ENCODE measurements at places on chromosomes 3 and 15. TPM values are rescaled to one million over a fixed set of nuclear protein-coding genes. Genes with fewer than 3 reads are reported as not detected.

- DNase-seq, result no peak
These were observed 41.0 kb downstream of the DGKG start for GRCh38 chr3:186320862-186321568.

- no peak for DNase-seq
These were observed 687.0 kb upstream of the NECTIN3 start for GRCh38 chr3:110384601-110385000.

DNA sequence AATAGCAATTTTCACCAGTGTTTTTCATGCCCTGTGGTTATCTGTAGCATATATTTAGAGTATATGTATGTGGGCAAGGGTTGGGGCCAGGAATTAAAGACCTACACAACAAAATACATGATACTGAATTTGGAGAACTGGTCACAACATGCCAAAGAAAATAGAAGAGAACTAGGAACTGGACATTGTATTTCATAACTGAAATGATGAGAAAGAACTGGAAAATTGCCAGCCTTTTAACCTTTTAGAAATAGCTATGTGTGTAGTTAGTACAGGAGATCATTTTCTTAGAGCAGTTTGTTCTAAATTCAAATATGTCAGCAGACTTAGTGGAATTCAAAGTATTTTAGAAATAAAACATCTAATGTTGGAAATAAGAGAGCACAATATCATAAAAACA lies 227.1 kb upstream of the CGNL1 start:
- no peak for DNase-seq

DNA sequence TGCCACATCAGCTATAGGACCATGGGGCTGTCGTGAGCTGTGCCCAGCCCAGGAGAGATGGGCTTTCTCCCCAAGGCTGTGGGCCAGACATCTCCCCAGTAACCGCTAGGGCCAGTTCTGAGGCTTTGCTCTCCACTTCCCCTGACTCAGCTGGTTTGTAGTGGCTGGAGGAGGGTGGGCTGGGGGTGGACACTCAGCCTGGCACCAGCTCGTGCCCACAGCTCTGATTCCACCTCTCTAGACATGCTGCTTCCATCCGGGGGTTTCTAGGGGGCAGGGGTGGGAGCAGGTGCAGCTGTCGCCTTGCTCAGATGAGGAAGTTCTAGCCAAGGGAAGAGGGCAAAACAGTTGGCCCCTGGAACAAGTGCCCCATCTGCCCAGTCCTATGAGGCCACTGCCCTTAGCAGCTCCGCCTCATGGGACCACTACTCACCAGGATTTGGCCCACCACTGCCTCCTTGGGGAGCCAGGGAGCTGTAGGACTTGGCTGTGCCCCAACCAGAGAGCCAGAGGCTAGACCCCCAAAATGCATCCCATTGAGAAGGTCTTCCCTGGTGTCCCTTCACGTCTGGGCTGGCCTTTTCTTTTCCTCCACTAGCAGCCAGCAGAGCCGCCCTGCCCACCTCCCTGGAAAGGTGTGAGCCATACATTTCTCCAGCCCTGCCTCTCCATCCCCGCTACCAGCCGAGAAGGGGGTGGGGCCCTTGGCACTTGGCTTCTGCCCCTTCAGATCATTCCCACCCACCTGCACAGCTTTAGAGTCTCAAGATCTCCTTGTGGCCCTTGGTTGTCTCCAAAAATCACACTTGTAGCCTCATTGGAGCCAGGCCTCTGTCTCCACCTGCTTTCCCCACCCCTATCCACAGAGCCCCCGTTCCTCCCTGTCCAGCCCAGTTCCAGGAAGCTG lies 9.9 kb downstream of the GLYCTK start:
- DNase-seq, result no peak

GRCh38 chr3:43629257-43629656 lies 7.4 kb upstream of the ANO10 start:
- no peak for DNase-seq

- no peak for DNase-seq
These were observed 11.5 kb upstream of the GATA2 start for GRCh38 chr3:128504533-128504915.

DNA sequence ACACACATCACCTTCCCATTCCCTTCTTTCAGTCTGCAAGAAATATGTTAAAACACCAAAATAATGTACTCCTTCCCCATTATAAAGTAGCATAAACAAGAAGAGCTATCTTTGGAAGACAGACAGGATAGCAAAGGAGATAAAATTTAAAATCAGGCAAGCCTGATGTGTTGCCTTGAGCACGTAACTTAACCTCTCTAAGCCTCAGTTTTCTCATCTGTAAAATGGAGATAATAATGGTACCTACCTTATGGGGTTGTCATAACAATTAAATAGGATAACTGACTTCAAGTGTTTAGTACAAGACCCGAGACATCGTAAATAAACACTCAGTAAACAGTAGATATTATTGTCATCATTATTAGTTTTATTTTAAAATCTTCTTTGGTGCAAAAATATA lies 142.4 kb downstream of the NR1D2 start:
- no peak for DNase-seq

DNA sequence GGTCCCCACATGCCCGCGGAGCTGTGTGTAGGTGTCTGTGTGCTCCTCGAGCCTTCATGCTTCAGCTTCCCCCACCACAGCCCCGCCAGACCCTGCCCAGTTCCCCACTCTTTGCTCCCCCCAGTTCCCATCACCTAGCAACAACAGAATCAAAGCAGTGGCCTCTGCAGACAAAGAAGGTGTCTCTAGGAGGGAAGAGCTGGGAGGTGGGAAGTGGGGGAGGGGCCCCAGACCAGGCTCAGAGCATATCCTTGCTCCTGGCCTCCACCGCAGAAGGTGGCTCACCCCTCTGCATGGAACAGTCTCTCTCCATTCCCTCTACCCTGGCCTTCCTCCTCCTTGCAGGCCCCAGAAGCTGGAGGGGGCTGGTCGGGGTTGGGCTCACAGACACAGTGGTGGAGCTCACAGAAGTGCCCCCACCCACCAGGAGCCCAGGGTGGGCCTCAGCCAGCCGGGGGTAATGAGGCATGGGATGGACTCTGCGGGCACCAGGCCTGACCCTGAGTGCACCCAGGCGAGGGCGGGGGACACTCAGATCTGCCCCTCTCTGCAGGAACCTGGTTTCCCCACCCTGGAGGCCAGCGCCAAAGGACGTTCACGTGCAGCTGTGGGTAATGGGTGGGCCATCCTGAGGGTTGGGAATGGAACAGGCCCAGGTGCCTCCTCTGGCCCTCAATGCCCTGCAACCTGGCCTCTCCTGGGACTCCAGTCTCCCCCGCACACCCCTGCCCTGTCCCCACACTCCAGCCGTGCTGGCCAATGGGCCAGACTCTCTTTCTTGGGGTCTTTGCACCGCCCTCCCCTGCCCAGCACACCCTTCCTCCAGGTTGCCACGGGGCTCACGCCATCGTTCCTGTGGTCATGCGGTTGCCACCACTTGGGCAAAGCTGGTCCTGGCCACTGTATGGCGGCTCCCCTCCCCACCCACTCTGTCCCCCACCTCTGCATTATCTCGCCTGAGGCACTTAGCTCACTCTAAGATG lies 53.4 kb downstream of the TPRA1 start:
- DNase-seq, result no peak

DNA sequence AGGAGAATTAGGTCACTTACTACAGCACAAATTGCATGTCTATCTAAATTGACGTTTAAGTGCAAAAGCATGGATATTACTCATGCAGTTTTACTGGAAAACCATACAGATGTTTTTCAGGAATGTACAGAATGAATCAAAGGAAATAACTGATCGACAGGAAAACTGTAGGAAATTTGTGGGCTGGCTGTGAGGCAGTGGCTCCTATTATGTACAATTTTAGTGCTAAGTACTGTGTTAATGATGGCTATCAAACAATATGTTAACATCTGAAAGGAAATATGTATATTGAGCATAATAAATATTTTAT lies 6.9 kb downstream of the NUDT16 start:
- no peak for DNase-seq

DNA sequence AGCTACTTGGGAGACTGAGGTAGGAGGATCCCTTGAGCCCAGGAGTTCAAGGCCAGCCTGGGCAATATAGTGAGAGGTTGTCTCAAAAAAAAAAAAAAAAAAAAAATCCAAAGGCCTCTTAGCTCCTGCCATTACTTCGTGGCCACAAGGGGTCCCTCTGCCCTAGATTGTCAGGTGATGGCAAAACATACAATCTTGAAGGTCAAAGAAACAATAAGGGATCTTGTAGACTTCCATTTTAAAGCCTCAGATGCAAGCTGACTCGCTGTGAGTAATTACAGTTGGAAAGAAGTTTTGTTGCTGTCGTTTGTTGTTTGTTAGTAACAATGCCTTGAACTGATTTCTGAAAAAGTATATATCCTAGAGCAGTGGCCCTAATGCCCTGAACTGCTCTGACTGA lies 55.9 kb upstream of the PLCL2 start:
- DNase-seq, result no peak

DNA sequence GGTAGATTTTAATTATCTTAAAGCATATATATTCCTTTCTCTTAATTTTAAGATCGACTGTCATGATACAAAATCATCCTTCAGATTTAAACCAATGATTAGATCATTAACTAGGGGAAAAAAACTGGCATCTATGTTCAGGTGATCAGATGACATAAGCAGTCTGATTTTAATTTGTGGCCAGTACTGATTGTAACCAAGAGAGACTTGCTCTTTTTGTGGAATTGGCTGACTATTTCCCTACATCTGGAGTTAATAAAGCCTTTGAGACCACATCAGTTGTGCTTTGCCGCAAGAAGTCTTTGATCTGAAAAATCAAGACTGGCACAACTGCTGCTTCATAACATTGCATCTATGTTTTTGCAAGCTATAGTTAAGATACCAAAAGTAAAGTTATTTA lies 148.4 kb upstream of the CGNL1 start:
- no peak for DNase-seq

DNA sequence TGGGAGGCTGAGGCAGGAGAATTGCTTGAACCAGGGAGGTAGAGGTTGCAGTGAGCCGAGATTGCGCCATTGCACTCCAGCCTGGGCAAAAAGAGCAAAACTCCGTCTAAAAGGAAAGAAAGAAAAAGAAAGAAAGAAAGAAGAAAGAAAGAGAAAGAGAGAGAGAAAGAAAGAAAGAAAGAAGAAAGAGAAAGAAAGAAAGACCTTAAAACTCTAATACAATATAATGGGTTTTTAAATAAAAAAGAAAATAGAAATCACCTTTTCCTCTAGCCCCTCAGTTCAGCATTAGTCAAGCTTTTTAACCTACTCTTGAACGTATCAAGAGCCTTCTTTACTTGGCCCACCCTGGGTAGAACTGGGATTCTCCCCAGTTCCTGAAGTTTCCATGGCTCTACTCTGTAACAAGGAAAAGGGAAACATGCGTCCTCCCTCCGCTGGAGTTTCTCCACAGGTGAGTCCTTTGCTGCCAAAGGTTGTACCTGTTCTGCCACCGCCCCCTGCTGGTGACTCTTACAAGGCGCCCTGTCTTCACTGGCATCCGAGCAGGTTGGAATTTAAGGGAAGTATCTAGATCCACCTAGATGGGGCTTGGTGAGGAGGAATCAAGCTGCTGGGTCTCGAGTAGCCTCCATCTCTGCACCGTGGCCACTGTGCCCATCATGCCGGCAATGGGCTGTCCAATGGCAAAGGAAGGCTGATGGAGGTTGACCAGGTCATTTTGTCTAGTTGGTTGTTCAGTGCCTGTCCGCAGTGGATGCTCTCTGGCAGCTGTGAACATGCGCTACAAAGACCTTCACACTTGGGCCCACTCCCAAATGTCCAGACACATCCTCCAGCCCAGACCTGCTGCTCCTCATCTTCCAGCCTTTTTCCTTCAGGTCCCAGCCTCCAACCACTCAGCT lies 20.6 kb upstream of the EPHB3 start:
- peak; percentile 79 for DNase-seq

- DNase-seq, result no peak
These were observed 106.4 kb downstream of the ANO10 start for GRCh38 chr3:43515208-43515917.

GRCh38 chr3:174862101-174862500 lies 3.0 kb downstream of the NAALADL2 start:
- DNase-seq, result no peak

GRCh38 chr15:95464509-95464908 lies 866.0 kb upstream of the NR2F2 start:
- DNase-seq, result no peak

DNA sequence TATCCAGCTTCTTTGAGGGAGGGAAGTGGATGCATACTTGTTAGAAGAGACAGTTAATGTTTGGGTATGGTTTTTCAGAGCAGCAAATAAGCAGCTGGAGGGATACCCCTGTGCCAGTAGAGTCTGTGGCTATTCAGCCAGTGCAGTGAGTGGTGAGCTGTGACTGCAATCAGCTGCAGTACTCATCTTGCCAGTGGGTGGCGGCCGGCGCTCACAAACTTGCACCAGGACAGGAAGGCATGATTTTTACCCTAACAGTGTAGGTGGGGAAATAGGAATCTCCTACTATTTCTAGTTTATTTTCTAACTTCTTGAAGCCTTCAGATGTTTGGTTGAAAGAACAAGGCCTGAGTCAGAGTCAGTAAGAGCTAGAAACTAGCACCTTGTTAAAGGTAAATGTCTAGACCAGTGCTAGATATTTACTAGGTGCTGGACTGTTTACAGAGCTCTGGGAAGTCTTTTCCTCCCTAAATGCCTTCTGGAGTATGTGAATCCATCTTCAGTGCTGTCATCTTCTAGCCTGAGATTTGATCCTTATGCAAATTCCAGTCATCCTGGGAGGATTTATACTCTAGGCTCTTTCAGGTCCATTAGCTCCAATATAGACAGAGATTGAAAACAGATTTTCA lies 23.6 kb downstream of the TIMP4 start:
- DNase-seq, result peak; percentile 73

- DNase-seq, result no peak
These were observed 38.1 kb upstream of the RASA2 start for GRCh38 chr3:141448606-141449220.

DNA sequence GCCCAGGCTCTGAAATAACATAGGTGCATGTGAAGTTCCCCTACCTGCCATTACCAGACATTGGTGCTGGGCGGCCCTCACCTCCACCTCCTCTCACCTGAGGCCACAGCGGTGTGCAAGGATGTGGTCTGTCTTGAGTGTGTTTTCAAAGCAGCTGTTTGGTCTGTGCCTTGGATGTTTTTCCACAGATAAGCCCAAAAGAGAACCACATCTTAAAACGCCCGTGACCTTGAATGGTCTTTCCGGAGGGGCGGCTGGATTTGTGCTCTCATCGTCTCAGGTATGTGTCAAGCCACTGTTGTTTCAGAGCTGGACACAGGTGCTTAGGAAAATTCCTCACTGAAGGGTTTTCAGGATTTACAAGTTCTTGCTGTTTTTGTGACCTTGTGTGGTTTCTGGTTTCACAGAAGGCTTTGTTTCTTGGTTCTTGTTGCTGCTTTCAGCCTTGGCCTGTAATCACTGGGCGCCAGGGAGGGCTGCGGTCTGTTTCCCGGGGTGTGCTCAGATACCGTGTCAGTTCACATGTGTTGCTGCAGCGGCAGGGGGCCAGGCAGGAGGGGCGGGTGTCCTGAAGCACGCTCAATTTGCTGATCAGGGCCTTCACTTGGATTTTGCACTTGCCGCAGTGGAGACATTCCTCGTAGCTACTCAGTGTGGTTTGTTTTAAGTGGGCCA lies 128.4 kb downstream of the IGF1R start:
- DNase-seq, result no peak

GRCh38 chr3:148203297-148204010 lies 494.2 kb upstream of the AGTR1 start:
- DNase-seq, result no peak

- no peak for DNase-seq
These were observed 31.2 kb downstream of the IQGAP1 start for GRCh38 chr15:90419206-90419605.

POLQ gene
- 0.84 TPM for total RNA-seq

RASGRP1 gene
- total RNA-seq, result 0.79 TPM

FRMD4B gene
- total RNA-seq, result 50.6 TPM

FOXB1 gene
- total RNA-seq, result not detected

CFAP91 gene
- total RNA-seq, result 2.3 TPM

TRAT1 gene
- total RNA-seq, result 0.95 TPM

SEMA7A gene
- 7.6 TPM for total RNA-seq

MYO9A gene
- total RNA-seq, result 31.6 TPM

ZSCAN29 gene
- 17.5 TPM for total RNA-seq
